ENCODE measurements at places on chromosomes 13 and 19.

DNA sequence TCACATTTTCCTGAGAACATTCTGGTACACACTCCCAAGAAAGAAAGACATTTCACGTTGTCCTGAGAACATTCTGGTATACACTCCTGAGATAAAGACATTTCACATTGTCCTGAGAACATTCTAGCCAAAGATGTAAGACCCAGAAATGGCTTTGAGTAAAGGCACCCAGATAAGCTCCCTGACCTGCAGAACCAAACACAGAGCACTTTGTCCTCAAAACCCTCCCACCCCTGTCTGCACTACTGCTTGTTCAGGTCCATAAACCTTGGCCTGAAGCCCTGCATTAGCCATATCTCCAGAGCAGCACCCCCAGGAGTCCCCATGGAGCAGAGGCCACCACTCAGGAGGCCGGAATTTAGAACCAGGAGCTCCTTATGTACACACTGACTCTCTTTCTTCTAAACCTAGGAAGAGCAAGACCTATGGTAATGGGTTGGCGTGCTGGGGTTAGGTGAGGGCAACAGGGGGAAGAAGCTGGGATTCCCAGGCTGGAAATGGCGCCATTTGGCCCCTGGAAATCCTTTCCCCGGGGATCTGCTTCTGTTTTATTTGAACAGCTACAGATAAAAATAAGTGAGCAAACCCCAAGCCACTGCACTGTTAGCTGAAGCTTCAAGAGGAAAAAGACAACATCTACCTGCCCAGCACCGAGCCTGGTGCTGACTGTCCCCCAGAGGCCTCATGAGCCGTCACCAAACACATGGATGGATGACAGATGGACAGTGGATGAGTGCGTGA lies 13.7 kb downstream of the GAS6 start:
- DNase-seq: no peak

DNA sequence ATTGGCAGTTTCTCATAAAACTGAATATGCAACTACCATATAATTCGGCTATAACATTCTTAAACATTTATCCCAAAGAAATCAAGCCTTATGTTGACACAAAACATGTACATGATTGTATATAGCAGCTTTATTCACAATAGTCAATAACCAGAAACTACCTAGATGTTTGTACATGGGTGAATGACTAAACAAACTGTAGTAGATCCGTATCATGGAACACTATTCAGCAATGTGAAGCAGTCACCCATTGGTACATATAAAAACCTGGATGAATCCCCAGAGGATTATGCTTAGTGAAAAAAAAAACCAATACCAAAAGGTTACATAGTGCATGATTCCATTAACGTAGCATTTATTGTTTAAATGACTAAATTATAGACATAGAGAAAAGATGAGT lies 471.7 kb upstream of the KLHL1 start:
- DNase-seq: no peak

- no peak for DNase-seq
Observed at GRCh38 chr19:39014037-39014436, 18.3 kb downstream of the FBXO27 start.

DNA sequence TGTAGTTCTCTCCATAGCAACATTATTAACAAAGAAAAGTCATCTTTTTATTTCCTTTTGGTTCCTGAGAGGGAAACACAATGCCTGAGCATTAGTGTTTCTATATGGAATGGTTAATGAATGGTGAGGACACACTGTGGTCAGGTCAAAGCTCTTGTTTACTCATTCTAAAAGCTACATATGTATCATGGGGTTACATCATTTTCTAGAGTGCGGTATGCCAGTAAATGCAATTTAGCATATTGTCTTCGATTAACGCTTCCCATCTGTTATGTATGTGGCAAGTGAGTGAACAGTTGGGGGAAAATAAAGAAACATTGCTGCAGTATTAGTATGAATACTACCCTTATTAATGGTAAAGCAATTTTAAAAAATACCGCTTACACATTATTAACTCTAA lies 1152.2 kb upstream of the SPRY2 start:
- no peak for DNase-seq

- DNase-seq: no peak
Observed at GRCh38 chr13:67052550-67053490, 177.3 kb downstream of the PCDH9 start.

- DNase-seq: no peak
Observed at GRCh38 chr13:83151308-83151660, 731.0 kb downstream of the SLITRK1 start.

GRCh38 chr13:106529415-106530170 lies 5.9 kb downstream of the EFNB2 start:
- no peak for DNase-seq

- DNase-seq: no peak
Observed at GRCh38 chr19:6580313-6580712, 10.6 kb downstream of the CD70 start.

DNA sequence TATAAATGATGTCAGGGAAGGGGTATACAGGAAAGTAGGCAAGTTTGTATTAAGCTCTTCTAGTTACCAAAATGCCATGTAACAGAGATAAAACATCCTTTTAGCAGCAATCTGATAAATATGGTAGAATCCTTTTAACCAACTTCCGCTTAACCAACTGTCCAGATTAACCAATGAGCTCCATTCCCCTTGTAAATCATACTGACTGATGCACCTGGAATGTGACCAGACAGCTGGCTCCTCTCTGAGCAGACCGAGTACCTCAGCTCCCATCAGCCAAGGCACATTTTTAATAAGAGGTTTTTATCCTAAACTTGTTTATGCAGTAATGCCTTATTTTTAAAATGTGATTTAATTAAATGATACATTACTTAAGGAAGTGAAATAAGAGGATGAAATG lies 66.4 kb downstream of the KLF12 start:
- DNase-seq: no peak

GRCh38 chr13:110509478-110509926 lies 52.0 kb downstream of the RAB20 start:
- DNase-seq: no peak

DNA sequence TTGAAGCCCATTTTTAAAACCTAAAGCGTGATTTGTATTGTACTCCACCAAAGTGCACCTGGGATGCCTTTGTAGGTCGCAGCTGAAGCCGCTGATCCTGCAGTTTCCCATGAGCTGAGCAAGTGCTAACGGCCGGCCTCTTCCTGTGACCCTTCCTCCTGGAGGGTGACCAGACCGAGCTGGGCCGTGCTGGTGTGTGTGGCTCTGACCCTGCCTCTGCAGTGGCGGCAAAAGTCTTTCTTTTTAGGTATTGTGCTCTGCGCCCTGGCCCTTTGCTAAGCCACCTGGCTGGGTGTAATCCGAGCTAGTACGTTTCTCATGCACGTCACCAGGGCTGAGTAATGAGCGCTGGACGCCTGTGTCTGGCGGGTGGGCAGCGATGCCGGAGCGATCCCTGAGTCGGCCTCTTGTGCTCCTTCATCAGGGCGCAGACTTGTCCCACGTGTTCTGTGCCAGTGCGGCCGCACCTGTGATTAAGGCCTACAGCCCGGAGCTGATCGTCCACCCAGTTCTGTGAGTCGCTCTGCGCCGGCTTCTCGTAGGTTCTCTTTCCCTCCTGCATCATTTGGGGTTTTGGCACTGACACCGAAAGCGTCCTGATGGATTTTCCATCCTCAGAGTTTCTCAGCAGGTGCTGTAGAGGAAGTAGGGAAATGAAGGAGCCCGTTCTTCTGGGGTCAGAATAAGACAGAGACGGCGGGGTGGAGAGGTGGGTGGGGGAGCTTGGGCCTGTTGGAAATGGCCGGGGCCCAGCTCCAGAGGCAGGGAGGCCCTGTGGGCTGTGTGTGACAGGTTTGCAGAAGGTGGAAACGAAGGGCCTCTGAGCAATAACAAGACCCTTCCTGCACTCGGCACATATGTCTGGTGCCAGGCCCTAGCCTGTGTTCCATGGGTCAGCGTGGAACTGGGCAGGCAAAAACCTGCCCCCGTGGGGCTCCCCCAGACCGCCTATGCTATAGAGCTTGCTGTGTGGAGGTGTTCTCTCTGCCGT lies 9.7 kb downstream of the NAXD start:
- no peak for DNase-seq

GRCh38 chr13:36084131-36084530 lies 47.1 kb downstream of the DCLK1 start:
- no peak for DNase-seq

GRCh38 chr19:55520691-55521292 lies 16.1 kb downstream of the SBK2 start:
- DNase-seq: no peak

- no peak for DNase-seq
Observed at GRCh38 chr13:24627946-24628345, 52.3 kb upstream of the ATP12A start.

DNA sequence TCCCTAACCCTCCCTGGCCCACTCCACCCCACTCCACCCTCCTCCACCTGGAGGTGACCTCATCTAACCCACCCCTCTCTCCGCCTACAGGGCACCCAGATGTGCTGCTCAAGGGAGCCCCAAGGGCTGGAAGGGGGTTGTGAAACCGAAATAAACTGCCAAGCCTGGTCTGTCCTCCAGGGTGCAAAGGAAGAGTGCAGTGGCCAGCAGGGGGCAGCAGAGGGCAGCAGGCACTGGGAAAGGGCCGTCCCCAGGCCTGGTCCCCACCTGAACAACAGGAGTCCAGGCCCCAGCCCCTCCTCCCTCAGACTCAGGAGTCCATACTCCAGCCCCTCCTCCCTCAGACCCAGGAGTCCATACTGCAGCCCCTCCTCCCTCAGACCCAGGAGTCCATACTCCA lies 8.4 kb upstream of the BCAM start:
- peak; percentile 92 for DNase-seq

GRCh38 chr13:46479283-46479682 lies 73.7 kb upstream of the LRCH1 start:
- DNase-seq: no peak

DNA sequence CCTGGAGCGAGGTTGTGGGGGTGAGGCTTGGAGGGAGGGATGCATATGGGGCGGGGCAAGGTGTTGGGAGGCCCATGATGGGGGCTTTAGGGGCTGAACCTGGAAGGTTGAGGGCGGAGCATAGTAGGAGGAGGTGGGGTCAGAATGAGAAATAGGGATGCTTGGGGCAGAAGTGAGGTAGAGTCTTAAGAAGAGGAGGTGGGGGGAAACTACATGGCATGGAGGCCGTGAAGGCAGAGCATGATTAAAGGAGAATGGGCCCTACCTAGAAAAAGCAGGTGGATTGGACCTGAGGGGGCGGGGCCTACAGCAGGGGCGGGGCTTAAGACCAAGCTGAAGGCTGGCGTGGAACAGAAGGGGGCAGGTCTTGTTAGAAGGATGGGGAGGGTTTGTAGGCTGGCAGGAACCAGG lies 799 bp downstream of the NR1H2 start:
- DNase-seq: peak; percentile 88

DNA sequence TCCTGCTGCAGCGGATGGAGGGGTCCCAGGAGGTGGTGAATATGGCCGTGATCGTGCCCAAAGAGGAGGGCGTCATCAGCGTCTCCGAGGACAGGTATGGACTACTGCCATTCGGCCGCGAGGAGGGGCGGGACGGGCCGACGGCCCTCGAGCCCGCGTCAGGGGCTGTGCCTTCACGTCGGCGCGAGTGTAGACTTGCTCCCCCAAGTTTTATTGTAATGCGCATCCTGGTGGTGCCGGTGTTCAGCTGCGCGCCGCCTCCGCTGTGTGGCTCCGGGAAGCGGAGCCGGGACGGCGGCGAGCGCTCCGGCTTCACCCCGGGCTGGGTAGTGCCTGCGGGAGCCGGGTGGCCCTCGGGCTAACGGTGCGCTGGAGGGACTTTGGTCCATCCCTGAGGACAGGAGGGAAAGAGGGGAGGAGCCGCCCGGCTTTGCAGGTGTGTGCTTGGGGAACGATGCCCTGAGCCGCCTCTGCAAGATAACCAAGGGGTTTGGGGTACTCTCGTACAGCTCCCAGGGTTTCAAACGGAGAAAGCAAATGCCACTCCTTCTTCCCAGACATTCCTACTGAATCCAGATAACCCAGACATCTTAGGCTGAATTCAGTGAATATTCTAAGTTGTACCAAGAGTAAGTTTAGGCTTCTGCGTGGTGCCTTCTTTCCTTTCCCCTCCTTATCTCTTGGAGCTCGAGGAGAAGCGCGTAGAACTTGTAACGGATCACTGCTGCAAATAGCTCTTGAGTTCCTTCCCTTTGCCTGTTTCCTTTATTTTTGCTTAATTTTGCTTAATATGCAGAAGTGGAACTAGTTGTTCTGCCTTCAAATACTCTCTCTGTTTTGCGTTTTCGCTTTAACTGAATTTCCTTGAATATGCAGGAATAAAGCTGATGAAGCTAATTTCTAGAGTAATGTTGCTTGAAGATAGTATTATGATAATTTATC lies 740 bp downstream of the WDFY2 start:
- peak; percentile 82 for DNase-seq

GRCh38 chr13:104011505-104012241 lies 945.5 kb upstream of the SLC10A2 start:
- DNase-seq: no peak

GRCh38 chr19:21460686-21461085 lies 44.7 kb upstream of the ZNF429 start:
- no peak for DNase-seq

GRCh38 chr19:35612224-35612558 lies 344 bp upstream of the HAUS5 start:
- no peak for DNase-seq

GRCh38 chr13:112669881-112670499 lies 19.8 kb upstream of the ATP11A start:
- DNase-seq: no peak

- peak; percentile 74 for DNase-seq
Observed at GRCh38 chr19:11377237-11377636, 2.8 kb downstream of the SWSAP1 start.

- no peak for DNase-seq
Observed at GRCh38 chr13:35343417-35343816, 133.1 kb downstream of the MAB21L1 start.

GRCh38 chr13:49995625-49996101 lies 1.2 kb upstream of the TRIM13 start:
- DNase-seq: peak; percentile 28

DNA sequence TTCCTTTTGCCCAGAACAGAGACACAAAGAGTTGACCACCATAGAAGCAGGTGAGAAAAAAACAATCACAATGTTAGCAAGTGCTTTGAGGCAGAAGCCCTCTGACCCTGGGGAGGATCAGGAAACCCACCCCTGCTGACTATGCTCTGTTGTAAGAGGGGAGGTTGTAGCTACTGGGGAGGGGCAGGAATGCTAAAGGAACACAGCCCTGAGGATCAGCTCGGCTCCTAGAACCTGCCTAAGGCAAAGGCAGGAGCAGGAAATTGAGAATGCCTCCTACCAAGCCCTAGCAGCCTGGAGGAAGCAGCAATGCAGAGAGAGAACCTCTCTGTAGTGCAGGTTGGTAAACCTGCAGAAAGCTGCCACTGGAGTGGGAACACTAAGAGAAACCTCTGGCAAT lies 624.0 kb upstream of the KLF12 start:
- no peak for DNase-seq

- DNase-seq: peak; percentile 79
Observed at GRCh38 chr19:47232422-47233211, 1.6 kb upstream of the BBC3 start.

DNA sequence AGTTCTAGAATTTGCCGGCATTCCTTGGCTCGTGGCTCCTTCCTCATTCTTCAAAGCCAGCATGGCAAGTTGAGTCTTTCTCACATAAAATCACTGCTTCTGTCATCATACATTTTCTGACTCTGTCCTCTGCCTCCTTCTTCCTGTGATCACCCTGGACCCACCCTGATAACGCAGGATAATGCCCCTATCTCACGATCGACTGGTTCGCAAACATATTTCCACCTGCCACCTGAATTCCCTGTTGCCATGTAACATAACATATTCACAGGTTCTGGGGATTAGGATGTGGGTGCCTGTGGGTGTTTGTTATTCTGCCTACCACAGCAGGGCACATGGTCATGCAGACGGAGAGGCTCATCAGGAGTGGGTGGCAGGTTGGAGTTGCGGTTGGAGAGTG lies 177.7 kb downstream of the NHLRC3 start:
- DNase-seq: no peak

GRCh38 chr13:44153496-44153895 lies 220.1 kb upstream of the SERP2 start:
- DNase-seq: no peak
